GM23248 (cell line): ENCODE measurements at places on chromosomes 12 and 14.
A peak's percentile ranks its signal among the peaks of the same experiment; 100 is the strongest.

DNA sequence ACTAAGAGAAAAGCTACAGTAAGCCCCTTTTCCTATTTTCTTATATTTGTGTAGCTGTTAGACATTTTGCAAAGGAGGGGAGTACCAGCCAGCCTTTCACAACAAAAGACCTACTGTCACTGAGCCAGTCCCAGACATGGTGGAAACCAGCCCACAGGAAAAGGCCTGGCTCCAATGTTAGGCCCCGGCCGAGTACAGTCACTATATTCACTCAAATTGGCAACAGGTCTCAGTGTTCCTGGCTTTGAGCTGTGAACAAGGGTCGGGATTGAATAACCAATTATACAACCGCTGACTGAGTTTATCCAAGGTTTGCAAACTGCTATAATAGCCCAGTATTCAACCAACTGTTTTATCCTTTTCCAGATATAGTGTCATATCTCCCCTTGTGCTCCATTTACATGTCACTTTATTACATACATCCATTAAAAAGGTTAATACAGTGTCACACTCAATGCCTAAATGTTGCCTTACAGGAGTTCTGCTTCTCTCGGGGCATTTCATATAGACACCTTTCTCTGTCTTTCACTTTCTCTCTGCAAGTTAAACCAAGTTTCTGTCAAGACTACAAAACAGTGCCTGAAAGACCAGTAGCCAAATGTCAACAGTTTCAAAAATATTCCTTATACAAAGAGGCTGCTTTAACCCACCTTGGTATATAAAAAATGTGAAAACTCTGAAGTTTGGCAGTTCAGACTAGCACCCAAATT is 178.1 kb downstream of the SOX5 start:
- DNase-seq, result no peak

- DNase-seq, result no peak
Measured at GRCh38 chr12:57498571-57498970, 10.7 kb downstream of the MARS1 start.

- no peak for DNase-seq
Measured at GRCh38 chr12:95424271-95424994, 49.5 kb upstream of the METAP2 start.

- peak; percentile 35 for DNase-seq
Measured at GRCh38 chr12:124480469-124481256, 86.7 kb downstream of the NCOR2 start.

DNA sequence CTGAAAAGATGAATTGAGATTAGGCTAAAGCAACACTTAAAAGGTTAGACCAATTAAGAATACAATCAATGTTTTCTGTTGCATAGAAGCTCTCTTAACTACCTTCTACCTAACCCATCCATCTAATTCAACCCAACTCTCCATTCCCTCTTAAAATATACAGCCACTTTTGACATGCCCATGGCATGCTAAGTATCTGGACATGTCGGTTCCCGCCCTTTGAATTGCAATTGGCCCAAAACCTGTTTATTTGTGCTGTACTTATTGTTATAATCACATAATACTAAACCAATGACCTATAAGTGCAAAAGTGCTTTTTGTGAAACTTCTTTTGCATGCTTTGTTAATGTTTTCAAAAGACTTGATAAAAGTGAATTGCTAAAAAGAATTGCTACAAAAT is 37.6 kb upstream of the APPL2 start:
- no peak for DNase-seq

- DNase-seq, result peak; percentile 71
Measured at GRCh38 chr12:75724928-75725312, 213.5 kb upstream of the KRR1 start.

- peak; percentile 73 for DNase-seq
Measured at GRCh38 chr12:95998611-95999286, 2.6 kb upstream of the HAL start.

- DNase-seq, result no peak
Measured at GRCh38 chr12:95658386-95658785, 107.1 kb upstream of the USP44 start.
